ENCODE measurements at places on chromosomes 4 and X.

GRCh38 chr4:139603576-139604410 is 47.8 kb upstream of the SETD7 start:
- DNase-seq, result peak; percentile 66

DNA sequence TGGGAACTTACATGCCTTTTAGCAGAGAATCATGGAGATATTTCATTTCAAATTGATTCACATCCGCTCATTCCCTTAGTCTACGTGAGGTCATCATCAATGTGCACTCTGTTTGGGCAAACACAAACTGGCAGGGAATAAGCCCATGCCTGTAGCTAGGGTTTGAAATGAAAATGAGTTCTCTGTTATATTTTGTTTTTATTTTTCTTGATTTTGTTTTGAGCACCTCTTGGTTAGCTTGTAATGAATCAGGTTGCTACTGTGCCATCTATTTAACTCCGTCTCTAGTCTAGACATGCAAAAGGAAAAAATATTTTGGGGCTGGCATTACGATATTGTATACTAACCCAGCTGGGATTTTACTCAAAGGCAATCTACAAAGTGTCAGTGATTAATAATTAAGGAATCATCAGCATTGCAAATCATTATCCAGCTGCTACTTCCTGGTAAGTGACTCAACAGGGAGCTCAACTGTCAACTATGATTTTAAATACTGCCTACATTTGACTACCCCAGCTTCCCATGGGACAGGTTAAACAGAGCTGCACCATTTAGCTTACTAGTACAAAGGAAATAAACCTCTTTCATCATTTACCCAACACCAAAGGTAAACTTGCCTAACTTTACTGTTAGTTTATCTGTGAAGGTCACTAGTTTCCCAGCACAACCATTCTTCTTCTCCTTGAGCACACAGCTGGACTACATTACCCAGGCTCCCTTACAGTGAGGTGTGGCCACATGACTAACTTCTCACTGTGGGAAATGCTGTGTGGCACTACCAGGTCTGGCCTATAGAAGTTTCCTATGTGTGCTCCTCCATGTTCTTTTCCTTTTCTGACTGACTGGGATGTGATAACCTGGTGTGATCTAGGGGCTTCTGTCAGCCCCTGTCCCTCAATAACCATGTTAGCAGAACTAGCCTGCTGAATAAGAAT is 21.2 kb upstream of the TRPC5OS start:
- DNase-seq, result no peak

DNA sequence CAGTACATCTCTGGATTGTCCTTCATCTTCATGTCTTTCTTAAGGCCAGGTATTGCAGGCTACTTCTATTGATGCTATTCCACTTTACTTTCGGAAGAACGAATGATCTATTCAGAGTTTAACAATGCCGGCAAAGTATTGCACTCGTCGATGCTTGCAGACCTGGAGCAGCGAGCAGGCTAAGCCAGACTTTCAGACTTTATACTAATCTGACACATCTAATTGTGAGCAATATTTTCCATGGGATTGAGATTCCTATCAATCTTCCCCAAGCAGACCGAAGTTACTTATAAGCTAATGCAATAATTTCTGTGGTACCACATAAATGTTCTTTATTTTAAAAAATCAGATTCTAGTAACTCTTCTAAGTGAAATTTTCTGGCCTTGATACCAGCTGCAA is 1.6 kb downstream of the EMCN start:
- no peak for DNase-seq

DNA sequence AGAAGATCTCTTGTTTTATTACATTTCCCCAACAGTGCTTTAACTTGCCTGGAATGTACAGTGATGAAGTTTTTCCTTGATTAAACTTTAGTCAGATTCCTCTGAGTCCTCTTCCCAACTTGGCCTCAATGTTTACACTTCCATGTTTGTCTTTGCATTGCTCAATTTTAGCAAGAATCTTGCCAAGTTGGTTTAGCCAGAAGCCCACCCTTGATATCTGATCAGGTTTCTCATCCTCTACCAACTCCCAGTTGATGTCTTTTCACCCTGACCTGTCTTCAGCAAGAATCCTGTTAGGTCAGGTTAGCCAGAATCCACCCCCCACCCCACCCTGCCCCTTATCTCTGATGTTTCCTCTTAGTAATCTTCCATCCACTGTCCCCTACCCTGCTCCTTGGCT is 120.9 kb downstream of the MBNL3 start:
- DNase-seq, result no peak

GRCh38 chr4:144685911-144686310 is 40.0 kb downstream of the HHIP start:
- DNase-seq, result no peak

- DNase-seq, result no peak
These were observed 25.6 kb upstream of the SPP1 start for GRCh38 chr4:87949961-87950360.

DNA sequence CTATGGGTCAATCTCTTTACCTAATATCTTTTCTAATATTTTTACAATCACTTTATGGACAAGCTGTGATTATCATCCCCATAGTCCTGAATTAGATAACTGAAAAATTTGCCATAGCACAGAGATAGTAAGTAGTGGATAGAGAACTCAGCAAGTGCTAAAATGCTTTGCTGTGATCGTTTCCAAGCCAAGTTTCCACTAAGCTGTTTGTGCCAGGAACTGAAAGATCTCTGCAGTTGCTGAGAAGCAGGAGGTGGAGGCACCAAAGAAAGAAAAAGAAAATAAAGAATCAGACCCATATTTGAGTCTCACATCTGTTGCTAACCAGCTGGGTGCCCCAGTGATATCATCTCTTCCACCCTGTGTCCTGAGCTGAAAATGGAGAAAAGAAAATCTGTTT is 605.6 kb upstream of the BOD1L1 start:
- no peak for DNase-seq

DNA sequence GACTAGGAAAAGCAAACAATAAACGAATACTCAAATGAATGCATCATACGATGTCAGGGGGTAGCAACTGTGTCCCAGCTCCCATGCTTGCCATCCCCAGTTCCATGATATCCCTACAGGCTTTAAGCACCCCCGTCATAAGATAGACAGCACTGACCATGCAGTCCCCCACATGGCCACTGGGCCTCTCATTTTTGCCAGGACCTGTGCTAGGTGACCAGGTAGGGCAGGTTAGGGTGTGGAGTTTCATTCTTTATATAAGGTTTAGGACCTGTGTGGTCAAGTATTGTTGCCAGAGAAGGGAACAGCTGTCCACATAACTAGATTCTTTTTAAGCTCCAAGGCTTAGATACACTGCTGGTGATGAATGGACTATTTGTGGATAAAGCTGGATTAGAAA is 9.7 kb downstream of the PPEF2 start:
- DNase-seq, result no peak

DNA sequence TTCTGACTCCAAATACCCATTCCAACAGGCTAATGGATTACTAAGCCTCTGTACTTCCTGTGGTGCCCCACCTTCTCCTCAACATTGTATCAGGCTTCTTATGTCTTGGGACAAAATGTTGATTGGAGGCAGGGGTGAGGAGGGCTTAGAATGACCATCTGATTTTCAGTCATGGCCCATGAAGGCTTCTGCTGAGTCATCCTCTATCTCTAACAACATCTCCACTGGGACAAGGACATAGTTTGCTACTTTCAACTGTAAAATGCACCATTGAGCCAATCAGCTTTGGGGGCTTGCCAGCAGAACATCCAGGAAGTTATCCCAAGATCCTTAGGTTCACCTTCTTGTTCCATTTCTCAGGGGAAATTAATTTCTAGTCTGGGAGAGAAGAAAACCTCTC is 29.5 kb downstream of the MAGEB17 start:
- DNase-seq, result no peak

DNA sequence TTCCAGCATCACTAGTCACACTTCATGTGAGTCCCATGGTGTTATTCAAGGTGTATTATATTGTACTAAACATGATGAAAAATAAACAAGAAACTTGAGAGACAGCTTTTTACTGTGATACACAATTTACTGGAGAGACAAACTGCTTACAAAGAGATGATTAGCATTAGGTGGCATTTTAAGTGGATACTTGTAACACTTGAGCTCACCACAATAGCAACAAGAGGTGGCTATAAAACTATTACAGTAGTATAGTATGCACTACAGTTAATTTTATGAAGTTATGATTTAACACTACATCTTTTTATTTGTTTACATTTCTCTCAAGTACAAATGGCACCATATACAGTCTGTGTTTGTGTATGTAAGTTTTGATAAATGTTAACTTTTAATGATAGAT is 246.6 kb downstream of the PARM1 start:
- no peak for DNase-seq

- DNase-seq, result no peak
These were observed 173.3 kb upstream of the PSAPL1 start for GRCh38 chr4:7608046-7608445.

- DNase-seq, result no peak
These were observed 19.7 kb upstream of the CXCL6 start for GRCh38 chr4:73816814-73817213.

DNA sequence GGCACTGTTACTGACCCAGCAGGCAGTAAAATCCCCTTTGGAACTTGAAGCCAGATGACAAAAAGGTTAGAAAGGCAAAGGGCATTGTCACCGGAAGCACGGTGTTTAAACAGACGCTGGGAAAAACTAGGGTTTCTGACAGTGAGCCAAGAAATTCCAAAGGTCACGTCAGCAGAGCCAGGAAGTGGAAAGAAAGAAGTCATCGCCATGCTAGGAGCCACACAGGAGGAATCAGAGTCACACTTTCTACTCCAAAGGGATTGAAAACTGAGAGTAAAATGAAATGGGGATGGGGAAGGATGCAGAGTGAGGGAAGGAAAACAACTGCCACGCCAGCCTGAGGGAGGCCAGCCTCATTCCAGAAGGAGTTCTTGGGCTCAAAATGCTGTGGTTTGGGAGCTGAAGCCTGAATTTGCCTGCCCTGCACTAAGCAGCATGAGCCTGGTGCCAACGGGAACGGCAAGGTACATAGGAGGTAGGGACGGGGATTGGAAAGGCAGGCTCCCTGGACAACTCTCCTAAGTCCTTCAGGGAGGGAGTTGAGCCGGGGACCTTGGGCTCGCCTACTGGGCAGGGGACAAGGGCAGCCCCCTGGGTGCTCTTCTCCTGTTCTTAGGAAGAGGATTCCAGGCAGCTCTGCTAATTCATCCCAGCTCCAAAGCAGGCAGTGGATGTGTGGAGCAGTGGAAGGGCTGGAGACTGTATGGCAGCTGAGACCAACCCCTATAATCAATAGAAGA is 66.8 kb downstream of the SOWAHB start:
- DNase-seq, result no peak

DNA sequence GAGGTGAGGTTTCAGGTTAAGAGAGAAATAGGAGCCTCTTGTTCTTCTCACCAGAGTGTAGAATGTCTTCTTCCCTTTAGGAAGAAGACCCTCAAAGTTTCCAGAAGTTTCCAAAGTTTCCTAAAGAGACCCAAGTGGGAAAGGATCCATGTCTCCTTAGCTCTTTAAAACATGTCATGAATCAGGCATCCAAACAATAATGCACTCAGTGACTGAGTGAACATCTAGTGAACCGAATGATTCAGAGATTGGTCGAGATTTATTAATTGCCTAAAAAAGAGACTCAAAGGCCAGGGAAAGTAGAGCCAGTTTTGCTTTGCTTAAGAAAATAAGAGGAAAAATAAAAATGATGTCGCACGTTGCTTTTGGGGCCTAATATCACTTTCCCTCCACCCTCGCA is 29.4 kb downstream of the FGF5 start:
- DNase-seq, result no peak

GRCh38 chr4:183658362-183659028 is 490 bp downstream of the RWDD4 start:
- peak; percentile 17 for DNase-seq

DNA sequence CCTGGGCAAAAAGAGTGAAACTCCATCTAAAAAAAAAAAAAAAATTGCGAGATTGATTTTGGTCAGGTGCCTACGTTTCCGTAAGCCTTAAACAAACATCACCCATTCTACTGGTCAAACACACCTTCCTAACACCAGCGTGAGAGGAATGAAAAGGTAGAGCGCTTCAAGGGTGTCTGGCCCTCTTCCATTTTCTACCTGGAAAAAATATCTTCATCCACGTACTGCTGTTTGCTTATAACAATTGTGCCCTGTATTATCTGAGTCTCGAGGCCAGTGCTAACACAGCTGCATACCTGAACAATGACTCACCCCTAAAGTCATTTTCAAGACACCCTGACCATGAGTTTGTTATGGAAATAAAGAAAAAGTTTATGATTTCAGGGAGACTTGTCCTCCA is 13.9 kb downstream of the TMSB4X start:
- DNase-seq, result no peak

- DNase-seq, result peak; percentile 93
These were observed 136.2 kb downstream of the ELOVL6 start for GRCh38 chr4:110062166-110062565.

GRCh38 chrX:10972706-10973105 is 138.4 kb upstream of the HCCS start:
- no peak for DNase-seq

DNA sequence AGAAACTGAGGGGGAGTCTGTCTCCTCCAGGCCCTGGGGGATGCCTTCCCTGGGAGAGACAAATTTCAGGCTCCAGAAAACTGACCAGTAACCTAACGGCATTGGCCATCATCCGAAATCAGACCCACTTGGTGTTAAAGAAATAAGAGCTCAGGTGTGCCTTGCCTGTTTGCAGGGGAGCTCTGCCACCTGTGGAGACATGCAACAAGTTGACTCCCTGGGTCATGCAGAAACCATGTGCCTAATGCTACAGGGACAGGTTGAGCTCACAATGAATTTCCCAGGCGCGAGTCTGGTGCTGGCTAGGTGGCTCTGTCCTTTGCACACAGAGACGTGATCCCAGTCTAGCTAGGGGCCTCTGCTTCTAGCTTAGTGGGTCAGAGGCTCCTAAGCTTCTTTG is 95.8 kb upstream of the KIT start:
- no peak for DNase-seq

DNA sequence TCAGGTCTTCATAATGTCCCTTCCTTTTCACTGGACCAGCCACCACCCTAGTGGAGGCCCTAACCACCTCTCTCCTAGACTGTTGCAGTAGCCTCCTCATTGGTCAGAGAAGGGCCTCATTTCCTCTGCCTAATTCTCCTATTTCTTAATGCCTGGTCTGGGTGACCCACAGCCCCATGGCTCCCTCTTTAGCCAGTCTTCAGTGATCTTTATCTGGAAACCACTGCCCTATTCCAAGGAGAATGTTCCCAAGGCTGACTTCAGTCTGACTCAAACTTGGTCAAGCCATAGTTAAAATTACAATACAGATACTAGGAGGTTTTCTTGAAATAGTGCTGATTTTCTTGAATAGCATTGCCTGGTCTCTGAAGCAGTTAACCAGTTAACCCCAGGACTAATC is 53.6 kb upstream of the PRPS1 start:
- no peak for DNase-seq
